Kidney tubule cell (primary cell): ENCODE measurements at places on chromosomes 6 and 20.

DNA sequence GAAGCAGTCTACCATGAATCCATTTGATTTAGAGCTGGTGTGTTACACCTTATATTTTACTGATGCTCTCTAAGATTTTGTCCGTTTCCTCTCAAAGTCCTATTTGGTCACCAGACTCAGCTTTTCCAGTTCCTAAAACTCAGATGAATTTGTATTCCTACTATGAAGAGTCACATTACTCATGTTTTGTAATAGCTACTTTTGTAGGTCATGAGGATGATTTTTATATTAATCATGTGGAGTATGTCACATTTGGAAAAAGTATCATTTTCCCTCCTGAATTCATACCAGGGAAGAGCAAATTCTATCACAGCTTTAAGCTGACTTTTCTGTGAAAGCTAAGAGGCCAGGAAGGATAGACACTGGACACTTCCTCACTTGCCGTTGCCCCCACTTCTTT is 140.6 kb upstream of the SCGN start:
- no peak for DNase-seq

GRCh38 chr20:13341737-13342393 is 120.8 kb downstream of the ISM1 start:
- no peak for DNase-seq

- DNase-seq = no peak
Measured at GRCh38 chr6:140684776-140685550, 1310.5 kb upstream of the CITED2 start.

- DNase-seq = no peak
Measured at GRCh38 chr6:117597755-117598154, 4.6 kb downstream of the GOPC start.

DNA sequence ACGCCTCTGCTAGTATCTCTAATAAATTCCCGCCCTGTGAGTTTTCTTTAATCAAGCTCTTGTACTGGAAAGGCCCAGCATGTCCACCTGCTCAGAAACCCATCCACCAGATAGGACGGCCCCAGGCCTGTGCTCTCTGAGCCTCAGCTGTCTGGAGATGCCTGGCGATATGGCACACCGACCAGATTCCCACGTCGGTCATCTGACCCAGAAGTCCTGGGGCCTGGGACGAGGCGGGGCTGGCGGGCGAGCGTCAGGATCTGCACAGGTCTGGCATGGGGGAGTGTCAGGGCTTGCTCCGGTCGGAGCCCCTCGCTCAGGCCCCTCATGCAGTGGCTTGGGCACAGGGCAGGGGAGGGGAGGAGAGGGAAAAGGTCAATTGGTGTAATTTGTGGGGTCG is 10.2 kb downstream of the RNASET2 start:
- no peak for DNase-seq

DNA sequence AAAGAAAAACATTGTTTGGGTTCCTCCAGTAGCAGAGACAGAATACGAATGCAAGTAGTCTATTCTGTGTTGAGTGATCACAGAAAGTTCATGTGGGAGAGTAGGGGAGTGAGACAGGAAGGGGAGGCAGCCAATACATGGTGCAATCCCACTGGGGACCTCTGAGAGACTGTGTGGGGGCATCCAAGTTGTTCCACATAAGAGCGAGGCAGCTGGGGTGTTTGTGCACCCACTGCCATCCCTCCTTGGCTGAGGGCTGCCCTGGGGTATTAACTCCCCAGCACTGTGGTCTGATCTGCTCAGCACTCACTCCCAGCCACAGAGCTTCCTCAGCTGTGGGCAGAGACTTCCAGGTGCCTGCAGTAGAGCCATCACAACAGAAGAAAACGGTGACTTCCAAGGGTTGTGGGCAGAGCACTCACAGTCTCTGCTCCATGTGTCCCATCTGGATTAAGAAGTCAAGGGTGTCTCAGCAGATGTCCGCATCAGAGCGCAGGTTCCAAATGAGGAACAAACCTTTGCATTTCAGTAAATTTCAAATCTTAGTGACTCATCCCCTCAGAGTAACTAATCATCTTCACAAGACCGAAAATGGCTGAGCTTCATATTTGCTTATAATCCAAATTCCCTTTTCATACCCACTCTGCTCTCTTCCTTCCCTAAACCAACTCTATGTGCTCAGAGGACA is 101.9 kb upstream of the NAA20 start:
- no peak for DNase-seq

DNA sequence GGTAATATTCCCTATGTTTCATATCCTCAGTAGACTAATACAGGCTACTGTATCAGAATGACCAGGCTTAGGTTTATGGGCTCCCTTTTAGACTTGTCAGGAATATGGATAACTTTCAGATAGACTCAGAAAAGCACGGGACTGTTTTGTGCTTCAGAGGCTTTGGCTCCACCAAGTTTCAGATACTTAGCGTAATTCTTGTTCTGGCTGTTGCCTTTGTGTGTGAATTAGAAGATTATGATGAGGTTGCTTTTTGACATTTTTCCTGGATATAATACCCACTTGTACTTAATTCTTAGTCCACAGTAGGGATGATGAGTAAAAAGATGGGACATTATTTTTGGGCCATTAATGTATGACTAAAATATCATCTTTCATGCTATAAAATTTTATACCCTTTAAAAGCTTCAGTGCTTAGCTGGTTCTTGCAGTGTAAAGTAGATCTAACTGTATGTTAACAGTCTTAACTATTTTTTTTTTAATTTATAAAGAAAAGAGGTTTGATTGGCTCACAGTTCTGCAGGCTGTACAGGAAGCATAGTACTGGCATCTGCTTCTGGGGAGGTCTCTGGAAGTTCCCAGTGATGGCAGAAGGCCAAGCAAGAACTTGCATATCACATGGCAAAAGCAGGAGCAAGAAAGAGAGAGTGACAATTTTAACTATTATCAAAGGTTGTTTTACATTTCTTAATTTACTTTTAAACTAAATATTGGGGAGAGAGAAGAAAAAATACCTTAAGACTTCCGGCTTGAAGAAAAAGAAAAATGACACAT is 120.7 kb downstream of the ZFAND3 start:
- DNase-seq = peak; percentile 50

DNA sequence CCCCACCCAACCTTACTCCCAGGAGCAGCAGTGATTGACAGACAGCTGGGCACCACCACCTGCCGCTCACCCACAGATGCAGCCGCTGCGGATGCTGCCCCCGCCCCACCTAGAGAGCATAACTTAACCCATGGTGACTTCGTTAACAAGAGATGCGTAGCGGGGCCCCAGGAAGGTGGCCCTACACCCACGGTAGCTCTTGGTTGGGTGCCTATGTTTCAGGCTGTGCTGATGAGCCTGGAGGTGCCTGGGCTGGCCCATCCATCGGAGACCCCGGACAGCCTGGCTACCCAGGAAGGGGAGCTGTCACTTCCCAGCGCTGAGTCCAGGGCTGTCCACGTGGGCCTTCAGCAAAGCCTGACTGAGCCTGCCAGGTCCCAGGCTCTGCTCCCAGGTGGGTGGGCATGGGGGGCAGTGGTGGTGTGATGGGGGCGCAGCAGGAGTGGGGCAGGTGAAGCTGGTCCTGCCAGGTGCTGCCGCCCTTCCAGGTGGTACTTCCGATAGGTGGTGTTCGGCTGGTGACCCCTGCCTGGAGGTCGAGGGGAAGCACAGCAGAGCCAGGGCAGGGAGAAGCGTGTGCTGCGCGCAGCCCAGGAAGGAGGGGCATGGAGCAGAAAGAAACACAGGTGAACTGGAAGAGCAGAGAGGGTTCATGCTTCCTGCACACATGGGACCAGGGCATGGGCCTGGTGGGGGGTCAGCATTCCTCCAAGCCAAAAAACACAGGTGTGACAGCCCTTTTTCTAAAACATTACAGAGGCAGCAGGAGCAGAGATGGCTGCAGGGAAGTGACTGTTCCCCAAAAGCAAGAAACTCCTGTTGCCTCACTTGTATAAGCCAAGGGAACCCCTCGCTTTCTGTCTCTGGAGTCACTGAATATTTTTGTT is 56.9 kb downstream of the SYNJ2 start:
- DNase-seq = no peak

- peak; percentile 5 for DNase-seq
Measured at GRCh38 chr6:28282926-28283325, 1.6 kb downstream of the PGBD1 start.

GRCh38 chr20:24194143-24194542 is 205.6 kb upstream of the GGTLC1 start:
- DNase-seq = no peak

DNA sequence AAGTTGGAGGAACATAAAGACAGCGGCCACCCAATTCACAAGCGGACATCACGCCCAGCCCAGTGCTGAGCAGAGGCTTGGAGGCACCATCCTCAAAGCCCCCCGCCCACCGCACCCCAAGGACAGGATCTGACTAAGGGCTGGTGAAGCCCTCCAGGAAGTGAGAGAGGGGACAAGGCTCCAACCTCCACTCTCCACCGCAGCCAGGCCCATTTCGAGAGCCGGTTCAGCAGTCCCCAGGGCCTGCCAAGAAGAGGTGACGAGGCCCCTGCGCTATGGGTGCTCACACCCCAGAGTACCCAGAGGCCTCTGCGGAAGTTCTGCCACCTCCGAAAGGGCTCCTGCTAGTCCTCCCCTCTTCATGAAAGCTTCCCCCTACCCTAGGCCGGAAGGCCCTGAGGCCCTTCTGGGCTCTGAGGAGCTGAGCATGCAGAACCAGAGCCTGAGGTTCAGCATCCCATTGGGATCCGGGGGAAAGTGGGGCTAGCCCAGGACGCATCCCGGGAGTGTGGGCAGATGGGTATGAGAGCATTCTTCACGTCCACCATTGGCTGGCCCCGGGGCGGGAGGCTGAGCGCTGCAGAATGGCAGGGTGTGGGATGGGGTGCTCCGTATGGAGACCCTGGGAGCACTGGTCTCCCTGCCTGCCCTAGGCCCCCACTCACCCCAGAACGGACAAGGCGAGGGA is 2.5 kb downstream of the GRM4 start:
- no peak for DNase-seq

DNA sequence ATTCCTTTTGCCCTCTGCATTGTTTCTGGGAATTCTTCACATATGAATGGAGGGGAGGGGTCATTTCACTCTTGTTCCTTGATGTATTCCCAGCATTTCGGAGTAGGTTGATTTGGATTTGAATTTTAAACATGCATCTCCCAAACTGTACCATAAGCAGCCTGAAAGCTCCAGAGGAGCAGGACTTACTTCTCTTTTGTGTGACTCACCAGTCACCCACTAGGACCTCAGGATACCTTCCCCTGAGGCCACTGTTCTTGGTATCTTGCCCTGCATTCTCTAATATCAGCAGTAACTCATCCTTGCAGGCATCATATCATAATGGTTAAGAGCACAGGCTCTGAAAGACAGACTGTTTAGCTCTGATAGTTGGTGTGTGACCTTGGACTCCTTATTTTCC is 703 bp downstream of the MRPL2 start:
- no peak for DNase-seq
